Left ventricle myocardium superior (tissue), 1 donor: ENCODE measurements at places on chromosomes 6 and 20.

- no peak for DNase-seq
Observed at GRCh38 chr6:106090001-106090400, 3.9 kb downstream of the PRDM1 start.

GRCh38 chr20:9491324-9491723 lies 23.1 kb upstream of the LAMP5 start:
- DNase-seq: no peak

DNA sequence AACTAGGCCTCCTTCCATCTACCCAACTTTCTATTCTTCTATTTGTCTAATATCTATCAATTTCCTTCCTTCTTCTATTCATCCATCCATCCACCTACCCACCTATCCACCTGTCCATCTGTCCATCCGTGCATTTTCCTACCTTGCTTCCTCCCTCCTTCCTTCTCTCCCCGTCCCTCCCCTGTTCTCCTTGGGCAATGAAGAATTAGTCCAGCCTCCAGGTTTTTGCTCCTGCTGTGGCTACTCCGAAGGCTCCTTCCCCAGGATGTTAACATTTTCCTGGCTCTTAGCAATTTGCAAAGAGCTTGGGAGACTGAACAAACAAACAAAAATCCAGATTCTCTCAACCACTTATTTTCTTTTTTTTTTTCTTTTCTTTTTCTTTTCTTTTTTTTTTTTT lies 81.6 kb downstream of the KCNB1 start:
- DNase-seq: no peak

GRCh38 chr6:4396044-4396443 lies 260.7 kb upstream of the ECI2 start:
- no peak for DNase-seq

DNA sequence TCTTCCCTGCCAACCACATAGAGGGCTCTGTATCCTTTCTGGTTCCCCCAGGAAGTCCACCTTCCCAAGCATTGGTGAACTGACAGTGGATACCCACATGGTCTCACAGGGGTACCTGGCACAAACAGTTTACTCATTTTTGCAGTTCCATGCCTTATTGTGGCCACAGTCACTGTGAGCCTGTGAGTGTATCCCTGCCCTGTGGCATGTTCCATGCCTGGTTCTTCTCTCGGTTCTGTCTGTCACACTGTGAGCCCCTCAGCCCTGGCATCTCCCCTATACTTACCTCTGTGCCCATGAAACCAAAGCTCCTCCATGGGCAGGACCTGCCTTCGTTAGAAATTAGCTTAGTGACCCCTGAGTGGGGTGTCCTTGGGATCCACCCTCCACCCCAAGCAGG lies 107.8 kb downstream of the TOX2 start:
- no peak for DNase-seq
